ENCODE measurements at places on chromosomes 4 and X.

DNA sequence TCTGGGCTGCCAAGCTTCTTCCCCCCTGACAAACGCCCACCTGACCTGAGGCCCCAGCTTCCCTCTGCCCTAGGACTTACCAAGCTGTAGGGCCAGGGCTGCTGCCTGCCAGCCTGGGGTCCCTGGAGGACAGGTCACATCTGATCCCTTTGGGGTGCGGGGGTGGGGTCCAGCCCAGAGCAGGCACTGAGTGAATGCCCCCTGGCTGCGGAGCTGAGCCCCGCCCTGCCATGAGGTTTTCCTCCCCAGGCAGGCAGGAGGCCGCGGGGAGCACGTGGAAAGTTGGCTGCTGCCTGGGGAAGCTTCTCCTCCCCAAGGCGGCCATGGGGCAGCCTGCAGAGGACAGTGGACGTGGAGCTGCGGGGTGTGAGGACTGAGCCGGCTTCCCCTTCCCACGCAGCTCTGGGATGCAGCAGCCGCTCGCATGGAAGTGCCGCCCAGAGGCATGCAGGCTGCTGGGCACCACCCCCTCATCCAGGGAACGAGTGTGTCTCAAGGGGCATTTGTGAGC, 37.0 kb downstream of the HTRA3 start:
- no peak for DNase-seq

DNA sequence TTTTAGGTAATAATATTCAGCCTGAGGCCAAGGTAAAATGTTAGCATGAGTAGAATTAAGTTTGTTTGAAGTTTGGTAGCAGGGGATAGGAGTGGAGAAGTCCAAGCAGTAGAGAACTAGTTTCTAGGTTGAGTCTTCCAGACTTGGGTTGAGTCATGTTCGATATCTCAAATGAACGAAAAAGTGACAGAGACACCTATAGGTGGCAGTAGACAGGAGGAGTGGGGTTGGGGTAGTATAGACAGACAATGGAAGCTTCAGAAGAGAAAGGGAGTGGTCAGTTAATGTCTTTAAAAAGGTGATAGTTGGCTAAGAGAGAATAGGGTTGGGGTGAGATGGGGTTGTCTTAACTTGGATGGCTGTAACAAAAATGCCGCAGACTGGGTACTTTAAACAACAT, 58.7 kb upstream of the EMCN start:
- DNase-seq, result no peak

- DNase-seq, result peak; percentile 70
Measured at GRCh38 chr4:144894573-144894972, 203.4 kb downstream of the ANAPC10 start.

- DNase-seq, result no peak
Measured at GRCh38 chrX:39883666-39884065, 214.1 kb downstream of the BCOR start.

DNA sequence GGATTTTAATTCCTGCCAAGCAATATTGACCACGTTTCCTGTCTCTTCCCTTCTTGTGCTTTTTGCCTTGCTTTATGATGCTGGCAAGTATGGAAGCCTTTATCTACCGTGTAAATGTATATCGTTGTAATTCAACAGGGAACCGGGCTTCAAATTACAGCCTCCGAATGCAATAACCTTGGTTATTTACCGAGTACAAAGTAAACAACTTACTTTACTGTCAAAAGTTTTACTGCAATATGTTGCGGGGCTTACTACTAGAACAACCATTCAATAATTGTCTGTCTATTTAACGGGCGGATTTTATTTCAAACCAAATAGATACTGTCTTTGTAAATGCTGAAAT, 73.1 kb downstream of the PALLD start:
- no peak for DNase-seq

DNA sequence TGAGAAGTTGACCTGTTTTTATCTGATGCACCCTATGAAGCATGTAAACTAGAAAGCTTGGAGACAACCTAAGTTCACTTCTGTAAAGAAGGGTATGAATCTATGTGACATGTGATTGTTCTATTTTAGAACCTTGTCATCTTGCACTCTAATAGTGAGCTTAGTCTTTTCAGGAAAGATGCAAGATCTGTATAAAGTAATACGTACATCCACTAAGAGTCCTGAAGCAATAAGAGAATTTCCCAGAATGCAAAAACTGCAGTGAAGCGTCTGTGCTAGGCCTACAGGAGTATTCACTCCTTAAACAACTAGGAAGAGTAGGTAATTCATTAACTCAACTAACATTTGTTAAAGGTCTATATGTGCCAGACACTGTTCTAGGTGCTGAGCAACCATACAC, 23.3 kb upstream of the NDP start:
- DNase-seq, result no peak

DNA sequence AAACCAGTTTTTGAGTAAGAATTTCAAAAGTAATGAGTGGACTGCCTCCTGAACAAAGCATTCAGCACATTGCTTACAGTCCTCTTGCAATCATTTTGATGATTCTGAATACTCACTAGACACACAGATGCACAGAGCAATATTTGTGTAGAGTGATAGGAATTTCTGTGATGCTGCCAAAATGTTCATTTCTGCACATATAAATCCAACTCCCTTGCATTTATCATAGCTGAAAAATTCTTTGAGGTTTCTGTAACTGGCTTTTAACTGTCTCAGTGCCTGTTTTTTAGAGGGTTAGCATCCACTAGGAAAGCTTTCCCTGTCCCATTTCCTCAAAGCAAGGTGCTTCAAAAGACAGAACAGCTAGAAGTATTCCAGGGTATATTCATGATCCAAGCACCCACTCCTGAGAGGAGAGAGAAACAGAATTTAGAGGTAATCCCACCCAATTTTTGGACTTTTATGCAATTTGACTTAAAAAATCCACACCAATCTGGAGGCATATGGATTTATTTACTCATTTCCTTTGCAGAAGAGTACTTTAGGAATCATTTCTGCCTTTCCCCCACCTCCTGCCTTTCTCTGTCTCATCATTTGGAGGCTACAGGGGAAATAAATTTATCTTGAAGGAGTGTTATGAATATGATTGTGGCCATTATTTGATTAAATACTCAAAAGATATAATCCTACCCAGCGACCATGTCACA, 234.5 kb upstream of the SLIT2 start:
- no peak for DNase-seq

DNA sequence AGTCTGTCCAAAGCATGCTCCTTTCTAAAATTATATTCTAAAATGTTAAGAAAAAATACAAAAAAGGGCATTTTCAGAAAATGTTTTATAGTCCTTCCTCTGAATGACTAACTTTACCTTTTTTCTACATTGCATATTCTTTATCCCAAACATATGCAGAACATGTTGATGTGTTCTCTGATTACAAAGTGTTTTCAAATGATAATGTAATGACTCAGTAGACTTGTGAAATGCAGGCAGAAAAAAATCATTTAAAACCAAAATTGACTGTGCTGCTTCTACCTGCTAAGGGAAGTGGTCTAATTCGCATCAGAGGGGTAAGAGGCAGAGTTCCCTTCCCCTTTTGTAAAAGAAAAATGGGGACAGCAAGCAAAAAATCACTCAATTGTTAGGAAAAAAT, 22.7 kb upstream of the YTHDC1 start:
- DNase-seq, result peak; percentile 78

DNA sequence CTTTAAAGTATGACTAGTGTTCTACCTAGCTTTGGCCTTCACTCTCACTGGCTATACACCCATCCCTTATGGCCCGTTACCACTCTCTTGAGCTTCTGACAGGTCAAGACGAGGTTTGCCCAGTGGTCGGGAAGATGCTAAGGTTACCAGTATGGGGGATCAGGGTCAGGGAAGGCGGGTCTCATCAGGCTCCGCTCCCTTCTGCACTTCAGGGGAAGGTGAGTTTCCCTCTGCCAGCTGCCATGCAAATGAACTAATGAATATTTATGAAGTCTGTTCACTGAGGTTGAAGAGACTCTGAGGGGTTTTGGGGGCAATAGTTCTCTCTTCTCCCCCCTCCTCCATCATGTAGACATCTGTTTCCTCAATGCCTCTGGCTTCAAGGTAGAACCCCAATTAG, 6.6 kb downstream of the EFNB1 start:
- no peak for DNase-seq

- no peak for DNase-seq
Measured at GRCh38 chr4:23320931-23321587, 568.8 kb downstream of the PPARGC1A start.

DNA sequence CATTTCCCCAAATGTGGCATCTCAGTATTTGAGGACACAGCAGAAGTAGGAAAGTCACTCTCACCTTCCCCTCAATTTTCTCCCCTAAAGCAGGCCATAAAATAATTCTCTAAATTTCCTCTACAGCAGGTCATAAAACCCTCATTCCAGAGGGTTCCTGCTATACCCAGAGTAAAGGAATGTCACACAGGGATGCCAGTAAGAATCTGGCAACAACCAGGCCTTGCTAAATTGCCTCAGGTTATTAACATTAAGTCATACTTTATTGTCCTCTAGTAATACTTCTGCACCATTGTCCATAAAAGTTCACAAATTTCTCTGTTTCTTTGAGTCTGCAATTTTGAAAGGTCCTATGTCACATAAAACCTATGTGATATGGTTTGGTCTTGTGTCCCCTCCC, 685.7 kb upstream of the SLIT2 start:
- no peak for DNase-seq

- DNase-seq, result peak; percentile 1
Measured at GRCh38 chrX:146907391-146908240, 93.1 kb upstream of the CXorf51A start.

DNA sequence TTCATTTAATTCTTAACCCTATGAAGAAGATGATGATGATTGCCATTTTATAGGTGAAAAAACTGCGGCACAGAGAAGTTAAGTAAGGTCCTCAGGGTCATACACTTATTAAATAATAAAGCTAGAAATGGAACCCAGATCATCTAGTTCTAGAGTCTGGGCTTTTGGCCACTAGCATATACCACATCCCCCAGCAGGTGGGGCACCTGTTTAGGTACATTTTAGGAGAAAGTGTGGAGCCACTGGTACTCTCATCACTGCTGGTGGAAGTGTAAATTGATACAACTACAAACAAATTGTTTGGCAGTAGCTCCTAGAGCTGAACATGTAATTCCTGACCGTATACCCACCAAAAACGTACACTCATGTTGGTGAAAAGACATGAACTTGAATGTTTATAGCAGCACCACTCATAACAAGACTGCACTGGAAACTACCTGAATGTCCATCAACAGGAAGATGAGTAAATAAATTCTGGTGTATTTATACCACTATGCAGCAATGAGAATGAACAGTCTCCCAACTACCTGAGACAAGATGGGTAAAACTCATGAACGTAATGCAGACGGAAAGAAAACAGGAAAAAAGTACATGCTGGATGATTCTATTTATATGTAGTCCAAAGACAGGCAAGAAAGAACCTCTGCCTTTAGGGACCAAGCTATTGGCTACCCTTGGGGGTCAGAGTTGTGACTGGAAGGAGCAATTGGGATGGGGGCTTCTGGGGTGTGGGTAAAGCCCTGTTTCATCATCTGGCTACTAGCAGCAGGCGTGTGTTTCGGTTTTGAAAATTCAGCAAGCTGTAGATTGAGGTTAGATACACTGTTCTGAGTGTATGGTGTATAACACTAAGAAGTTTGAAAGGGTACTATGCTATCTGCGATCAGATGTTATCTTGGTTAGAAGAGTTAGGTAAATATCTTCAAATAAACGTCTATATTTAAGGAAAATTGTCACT, 72.3 kb upstream of the ADGRG2 start:
- DNase-seq, result no peak

- DNase-seq, result no peak
Measured at GRCh38 chr4:56424176-56424575, 11.2 kb downstream of the PPAT start.

DNA sequence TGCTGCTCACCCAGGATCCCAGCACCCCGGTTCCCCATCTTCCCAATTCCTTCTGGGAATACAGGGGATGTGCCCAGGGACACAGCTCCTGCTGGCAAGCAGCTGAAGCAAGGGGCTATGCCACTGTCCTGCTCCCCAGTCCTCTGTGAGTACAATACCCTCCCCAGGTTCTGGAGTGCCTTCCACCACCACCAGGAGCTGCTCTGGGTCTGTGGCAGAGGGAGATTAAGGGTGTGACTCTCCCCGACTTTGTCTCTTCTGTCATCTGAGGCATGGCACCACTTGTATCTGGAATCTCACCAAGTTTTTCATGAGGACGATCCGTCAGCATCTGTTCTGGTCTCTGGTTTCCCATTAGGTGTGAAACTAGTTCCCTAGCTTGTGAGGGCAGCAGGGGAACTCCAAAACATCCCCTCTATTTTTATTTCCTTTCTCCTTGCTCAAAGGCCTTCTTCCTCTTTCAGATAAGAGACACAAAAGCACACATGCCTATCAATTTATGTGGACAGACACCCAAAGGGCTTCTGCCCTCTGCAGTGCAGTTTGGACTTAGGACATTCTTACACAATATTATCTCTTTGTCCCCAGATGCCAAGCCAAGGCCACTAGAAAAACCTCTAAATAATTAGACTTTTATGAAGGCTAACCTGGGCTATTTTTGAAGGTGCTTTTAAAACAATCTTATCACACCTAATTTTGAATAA, 26.8 kb downstream of the MGST2 start:
- DNase-seq, result no peak

DNA sequence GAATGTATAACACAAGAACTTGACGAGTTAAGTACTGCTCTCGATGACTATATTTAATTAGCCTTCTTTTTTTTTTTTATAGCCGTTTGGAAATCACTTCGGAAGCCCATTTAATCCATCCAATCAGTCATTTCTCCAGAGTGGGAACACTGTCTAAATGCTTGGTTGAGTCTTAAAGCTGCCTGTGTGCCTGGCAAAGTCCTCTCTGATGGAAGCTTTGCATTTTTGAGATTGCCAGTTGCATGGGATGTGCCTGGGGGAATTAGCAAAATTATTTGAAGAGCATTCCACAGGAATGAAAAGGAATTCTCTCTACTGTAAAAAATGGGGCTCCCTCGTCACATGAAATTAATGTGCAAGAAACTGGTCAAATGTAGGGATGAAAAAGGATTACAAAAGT, 398.8 kb upstream of the RPS6KA3 start:
- no peak for DNase-seq

DNA sequence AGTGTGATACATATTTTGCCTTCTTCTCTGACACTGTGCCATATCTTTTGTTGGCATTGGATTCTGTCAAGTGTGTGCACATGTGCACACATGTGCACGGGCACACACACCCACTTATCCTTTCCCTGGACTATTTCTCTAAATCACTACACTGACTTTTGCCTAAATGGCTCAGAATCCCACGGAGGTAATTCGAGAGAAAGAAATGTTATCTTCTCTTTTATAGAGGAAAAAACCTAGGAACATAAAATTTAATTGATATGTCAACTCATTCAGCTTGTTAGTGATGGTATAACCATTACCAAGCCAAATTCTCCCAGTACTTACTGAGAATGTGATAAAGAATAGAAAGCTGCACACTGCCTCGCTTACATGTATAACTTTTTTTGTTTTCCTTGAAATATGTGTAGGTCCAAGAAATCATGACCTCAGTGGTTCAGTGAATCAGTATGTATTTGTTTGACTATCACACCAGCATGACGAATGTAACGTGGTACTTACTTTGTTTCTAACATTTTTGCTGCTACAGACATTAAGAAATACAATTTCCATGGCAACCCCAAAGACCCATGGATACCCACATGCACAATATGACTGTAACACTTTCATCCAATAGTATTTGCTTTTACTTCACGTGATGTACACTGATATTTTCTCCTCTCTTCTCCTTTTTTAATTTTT, 163.0 kb downstream of the PCDH7 start:
- DNase-seq, result no peak
